Colonic mucosa (tissue), 4 donors: ENCODE measurements at places on chromosomes 1 and 21.

DNA sequence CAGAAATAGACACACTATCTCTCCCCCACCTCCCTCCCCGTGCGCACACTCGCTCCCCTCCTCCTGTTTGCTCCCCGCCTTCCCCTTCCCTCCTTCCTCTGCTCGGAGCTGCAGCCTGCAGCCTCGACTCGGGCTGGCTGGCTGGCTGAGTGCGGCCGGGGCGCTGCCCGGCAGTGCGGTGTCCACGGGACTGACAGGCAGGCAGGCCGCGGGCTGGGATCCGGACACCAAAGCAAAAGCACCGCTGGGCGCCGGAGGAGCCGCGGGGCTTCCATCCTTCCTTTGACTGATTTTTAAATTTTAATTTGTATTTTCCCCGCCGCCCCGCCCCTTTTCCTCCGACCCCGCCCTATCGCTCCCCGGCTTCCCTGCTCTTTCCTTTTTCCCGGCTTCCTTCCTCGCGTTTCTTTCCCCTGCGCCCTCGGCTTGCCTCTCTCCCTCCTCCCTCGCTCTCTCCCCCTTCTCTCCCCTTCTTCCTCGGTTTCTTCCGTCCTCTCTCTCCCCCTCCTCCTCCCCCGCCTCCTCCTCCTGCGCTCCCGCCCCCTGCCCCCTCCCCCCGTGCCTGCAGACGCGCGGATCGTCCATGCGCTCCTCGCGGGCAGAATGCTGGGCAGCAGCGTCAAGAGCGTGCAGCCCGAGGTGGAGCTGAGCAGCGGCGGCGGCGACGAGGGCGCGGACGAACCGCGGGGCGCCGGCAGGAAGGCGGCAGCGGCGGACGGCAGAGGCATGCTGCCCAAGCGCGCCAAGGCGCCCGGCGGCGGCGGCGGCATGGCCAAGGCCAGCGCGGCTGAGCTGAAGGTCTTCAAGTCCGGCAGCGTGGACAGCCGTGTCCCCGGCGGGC lies 109.4 kb downstream of the NAV1 start:
- H3K27ac ChIP-seq = peak overlapping the region; percentile 87
- peak overlapping the region; percentile 70 for H3K4me3 ChIP-seq
- H3K36me3 ChIP-seq = no peaks in the 10 kb centered on the region
- peaks cover 11% of the 10 kb centered on the region for H3K27me3 ChIP-seq
- DNase-seq = peak; percentile 56

- H3K36me3 ChIP-seq = no peaks in the 10 kb centered on the region
- DNase-seq = peak; percentile 90
- no peak overlapping the region for H3K4me3 ChIP-seq
- H3K4me1 ChIP-seq = no peaks in the 10 kb centered on the region
- H3K27me3 ChIP-seq = no peaks in the 10 kb centered on the region
- no peak overlapping the region for H3K27ac ChIP-seq
These were observed 10.7 kb downstream of the STMN1 start for GRCh38 chr1:25895365-25895990.

DNA sequence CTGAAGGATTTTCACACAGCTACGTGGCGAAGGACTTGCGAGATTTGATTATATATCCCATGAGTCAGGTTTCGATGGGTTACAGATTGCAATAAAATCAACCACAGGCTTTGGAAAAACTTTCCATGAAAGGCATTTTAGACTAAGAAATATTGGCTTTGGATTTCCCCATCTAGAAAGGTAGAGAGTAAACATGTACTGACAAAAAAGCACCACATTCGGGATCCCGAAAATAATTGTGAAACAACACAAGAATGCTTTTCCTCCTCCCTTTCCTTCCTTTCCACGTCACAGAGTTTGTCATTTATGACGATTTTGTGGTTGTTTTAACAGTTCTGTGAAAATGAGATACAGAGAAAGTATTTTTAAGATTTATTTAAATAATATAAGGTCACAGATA lies 38.5 kb downstream of the TGFB2 start:
- no peak overlapping the region for H3K27ac ChIP-seq
- DNase-seq = no peak
- no peaks in the 10 kb centered on the region for H3K36me3 ChIP-seq
- no peaks in the 10 kb centered on the region for H3K27me3 ChIP-seq

DNA sequence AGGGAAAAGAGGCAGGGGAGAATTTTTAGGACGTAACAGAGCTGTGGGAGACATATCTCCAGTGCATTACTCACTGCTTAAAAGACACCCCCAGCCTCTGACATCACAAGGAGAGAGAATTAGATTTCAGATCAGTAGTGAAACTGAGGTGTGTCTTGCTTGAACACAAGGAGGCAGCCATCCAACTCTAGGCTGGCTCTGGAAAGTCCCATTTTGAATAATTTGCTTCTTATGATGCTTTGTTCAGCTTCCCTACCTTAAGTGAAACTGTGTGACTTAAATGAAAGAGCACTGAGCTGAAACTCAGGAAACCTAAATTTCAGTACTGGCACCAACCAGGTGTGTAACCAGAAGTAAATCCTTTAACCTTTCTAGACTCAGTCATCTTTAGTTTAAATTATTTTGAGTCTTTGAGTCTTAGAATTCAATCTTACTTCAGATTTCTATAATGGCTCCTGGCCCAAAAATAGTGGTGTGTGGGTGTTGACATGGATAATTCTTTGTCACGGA lies 251.6 kb upstream of the SGIP1 start:
- H3K27ac ChIP-seq = no peak overlapping the region
- H3K4me1 ChIP-seq = no peaks in the 10 kb centered on the region
- no peaks in the 10 kb centered on the region for H3K36me3 ChIP-seq
- H3K4me3 ChIP-seq = no peak overlapping the region
- DNase-seq = no peak
- no peaks in the 10 kb centered on the region for H3K27me3 ChIP-seq

GRCh38 chr1:244874974-244875579 lies 10.7 kb upstream of the HNRNPU start:
- no peaks in the 10 kb centered on the region for H3K4me1 ChIP-seq
- no peaks in the 10 kb centered on the region for H3K27me3 ChIP-seq
- no peak for DNase-seq
- H3K27ac ChIP-seq = no peak overlapping the region
- H3K36me3 ChIP-seq = no peaks in the 10 kb centered on the region

DNA sequence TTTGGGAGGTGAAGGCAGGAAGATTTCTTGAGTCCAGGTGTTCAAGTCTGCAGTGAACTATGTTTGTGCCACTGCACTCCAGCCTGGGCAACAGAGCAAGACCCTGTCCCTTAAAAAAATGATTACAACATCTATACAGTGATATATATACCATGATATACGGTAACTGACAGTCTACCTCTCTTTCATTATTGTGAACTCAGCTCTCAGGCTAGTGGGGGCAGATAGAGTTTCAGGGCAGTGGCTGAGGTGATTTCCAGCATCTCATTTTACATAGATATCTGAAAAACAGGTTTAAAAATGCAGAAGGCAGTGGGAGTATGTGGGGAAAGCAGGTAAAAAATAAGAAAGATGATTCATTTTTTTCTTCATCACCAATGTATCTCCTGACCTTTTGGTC lies 8.1 kb upstream of the NTNG1 start:
- H3K4me1 ChIP-seq = no peaks in the 10 kb centered on the region
- no peaks in the 10 kb centered on the region for H3K36me3 ChIP-seq
- no peaks in the 10 kb centered on the region for H3K27me3 ChIP-seq
- no peak overlapping the region for H3K27ac ChIP-seq
- DNase-seq = no peak

GRCh38 chr21:36423771-36424433 lies 38.7 kb downstream of the CHAF1B start:
- H3K27me3 ChIP-seq = no peaks in the 10 kb centered on the region
- no peaks in the 10 kb centered on the region for H3K4me1 ChIP-seq
- no peak for DNase-seq
- H3K4me3 ChIP-seq = no peak overlapping the region

- no peaks in the 10 kb centered on the region for H3K36me3 ChIP-seq
- no peak overlapping the region for H3K4me3 ChIP-seq
- no peak overlapping the region for H3K27ac ChIP-seq
- H3K27me3 ChIP-seq = no peaks in the 10 kb centered on the region
These were observed 13.6 kb downstream of the FMO5 start for GRCh38 chr1:147211577-147211976.

DNA sequence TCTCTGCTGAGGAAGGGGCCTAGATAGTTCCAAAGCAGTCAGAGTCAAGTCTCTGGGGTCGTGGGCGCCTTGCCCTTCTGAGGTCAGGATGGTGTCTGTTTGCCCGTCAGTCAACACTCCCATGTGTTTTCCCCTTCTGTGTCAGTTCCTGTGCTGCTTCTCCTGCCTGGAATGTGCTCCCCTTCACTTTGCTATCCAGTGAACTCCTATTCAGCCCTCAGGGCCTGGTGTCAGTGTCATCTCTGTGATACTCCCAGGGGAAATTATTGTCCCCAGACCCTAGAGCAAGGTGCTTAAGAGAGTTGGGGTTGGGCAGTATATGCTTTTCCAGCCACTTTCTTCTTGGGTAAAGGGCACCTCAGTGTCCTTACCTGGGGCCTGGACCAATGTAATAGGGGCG lies 45.8 kb upstream of the SYNC start:
- H3K4me1 ChIP-seq = peaks cover 3% of the 10 kb centered on the region
- DNase-seq = no peak
- no peak overlapping the region for H3K27ac ChIP-seq

GRCh38 chr1:30890502-30891226 lies 17.9 kb downstream of the SDC3 start:
- no peak overlapping the region for H3K27ac ChIP-seq
- H3K27me3 ChIP-seq = no peaks in the 10 kb centered on the region
- no peak overlapping the region for H3K4me3 ChIP-seq
- H3K4me1 ChIP-seq = no peaks in the 10 kb centered on the region
- H3K36me3 ChIP-seq = no peaks in the 10 kb centered on the region

DNA sequence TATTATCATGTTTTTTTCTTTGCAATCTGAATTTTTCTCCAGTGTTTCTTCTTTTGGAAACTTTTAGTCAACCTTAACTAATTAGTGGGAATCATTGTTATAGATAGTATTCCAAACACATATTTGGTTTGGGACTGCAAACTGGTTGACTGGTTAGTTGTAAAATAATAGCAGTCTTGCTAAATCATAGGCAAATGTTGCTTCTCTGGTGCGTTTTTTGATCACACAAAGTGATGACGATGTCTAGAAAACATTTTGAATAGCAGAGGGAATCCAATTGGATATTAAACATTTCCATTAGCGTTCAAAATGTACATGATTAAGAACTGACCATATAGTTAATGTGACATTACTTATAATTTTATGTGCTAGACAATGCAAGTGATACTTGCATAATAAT lies 4.5 kb downstream of the DNAJB4 start:
- H3K4me3 ChIP-seq = no peak overlapping the region
- no peaks in the 10 kb centered on the region for H3K27me3 ChIP-seq
- H3K27ac ChIP-seq = no peak overlapping the region
- no peak for DNase-seq
- no peaks in the 10 kb centered on the region for H3K36me3 ChIP-seq

- H3K27me3 ChIP-seq = no peaks in the 10 kb centered on the region
- H3K4me3 ChIP-seq = no peak overlapping the region
- no peak overlapping the region for H3K27ac ChIP-seq
These were observed 30.5 kb downstream of the SDC3 start for GRCh38 chr1:30878016-30878415.

DNA sequence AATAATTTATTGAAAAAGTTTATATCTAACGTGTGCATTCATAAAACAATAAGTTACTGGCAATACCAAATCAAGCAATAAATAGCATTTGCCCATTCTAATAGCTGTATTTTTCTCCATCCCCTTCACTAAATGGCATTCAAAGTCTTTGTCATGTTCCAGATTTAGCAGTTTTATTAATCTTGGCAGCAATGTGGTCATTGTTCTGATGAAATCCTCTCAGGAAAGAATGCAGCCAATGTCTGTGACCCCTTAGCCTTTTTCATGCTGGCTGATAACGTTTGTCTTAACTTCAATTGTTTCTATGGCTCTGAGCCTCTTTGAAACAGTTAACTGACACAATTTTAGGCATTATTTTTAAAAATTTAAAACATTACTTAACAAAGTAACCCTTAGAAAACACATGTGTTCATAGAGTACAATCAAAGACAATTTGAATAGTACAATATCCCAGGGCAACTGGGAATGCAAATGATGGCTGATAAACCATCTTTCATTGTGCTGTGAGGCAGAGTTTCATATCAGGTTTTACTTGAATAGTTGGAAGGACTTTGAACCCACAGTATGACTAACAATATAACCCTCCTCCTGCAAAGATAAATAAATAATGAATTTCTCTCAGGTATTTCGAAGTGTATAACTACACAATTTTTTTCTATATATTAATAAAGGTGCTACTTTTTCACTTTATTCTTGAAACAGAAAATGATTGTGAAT lies 217.5 kb downstream of the LRRIQ3 start:
- no peak overlapping the region for H3K4me3 ChIP-seq
- H3K4me1 ChIP-seq = no peaks in the 10 kb centered on the region
- H3K27ac ChIP-seq = no peak overlapping the region
- H3K27me3 ChIP-seq = no peaks in the 10 kb centered on the region

GRCh38 chr1:60359431-60359830 lies 285.9 kb upstream of the C1orf87 start:
- no peaks in the 10 kb centered on the region for H3K27me3 ChIP-seq
- H3K4me1 ChIP-seq = no peaks in the 10 kb centered on the region
- DNase-seq = no peak
- H3K27ac ChIP-seq = no peak overlapping the region
- no peaks in the 10 kb centered on the region for H3K36me3 ChIP-seq
- no peak overlapping the region for H3K4me3 ChIP-seq

GRCh38 chr21:35051287-35051818 lies 2.3 kb upstream of the RUNX1 start:
- peak; percentile 87 for DNase-seq
- peak overlapping the region; percentile 43 for H3K27ac ChIP-seq
- H3K4me1 ChIP-seq = peaks cover 5% of the 10 kb centered on the region
- no peaks in the 10 kb centered on the region for H3K27me3 ChIP-seq

DNA sequence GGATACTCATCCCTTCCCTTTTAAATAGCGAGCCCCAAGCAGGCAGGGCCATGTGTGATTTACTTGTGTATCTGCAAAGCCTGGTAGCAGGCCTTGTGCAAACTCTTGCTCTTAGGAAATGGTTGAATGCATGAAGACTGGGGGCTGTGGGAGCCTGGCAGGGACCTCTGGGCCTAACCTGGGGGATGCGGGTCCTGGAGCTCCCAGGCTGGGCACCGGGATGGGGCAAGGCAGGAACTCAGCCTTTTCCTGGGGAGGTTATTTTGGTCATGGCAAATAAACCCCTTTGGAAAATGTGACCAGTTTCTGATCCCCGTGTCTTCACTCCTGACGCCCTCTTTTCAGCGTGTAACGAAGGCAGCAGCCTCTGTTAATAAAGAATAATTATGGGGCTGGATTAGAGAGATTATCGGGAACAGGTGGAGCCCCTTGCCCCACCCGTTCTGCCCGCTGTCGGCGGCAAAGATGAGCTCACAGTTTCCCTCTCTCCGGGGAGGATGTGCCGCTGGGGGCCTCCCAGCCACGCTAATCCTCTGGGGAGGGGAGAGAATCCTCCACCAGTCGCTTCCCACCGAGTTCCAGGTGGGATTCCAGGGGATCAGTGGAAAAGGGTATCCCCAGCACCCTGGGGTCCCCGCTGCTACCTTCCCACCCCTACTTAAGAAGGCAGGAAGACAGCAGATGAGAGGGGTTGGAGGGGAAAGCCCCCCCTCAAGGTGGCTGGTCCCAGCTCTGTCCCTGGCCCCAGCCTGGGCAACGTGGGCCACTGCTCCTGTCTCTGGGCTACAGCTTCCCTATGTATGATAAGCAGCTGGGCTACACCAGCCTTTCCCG lies 69.7 kb upstream of the WNT4 start:
- no peaks in the 10 kb centered on the region for H3K36me3 ChIP-seq
- no peak for DNase-seq
- no peak overlapping the region for H3K27ac ChIP-seq
- no peaks in the 10 kb centered on the region for H3K4me1 ChIP-seq
